ENCODE measurements at places on chromosomes 6 and 20.

GRCh38 chr20:41671143-41671542 is 53.0 kb upstream of the CHD6 start:
- DNase-seq: no peak

GRCh38 chr6:72218125-72218524 is 331.8 kb downstream of the RIMS1 start:
- DNase-seq: peak; percentile 5

DNA sequence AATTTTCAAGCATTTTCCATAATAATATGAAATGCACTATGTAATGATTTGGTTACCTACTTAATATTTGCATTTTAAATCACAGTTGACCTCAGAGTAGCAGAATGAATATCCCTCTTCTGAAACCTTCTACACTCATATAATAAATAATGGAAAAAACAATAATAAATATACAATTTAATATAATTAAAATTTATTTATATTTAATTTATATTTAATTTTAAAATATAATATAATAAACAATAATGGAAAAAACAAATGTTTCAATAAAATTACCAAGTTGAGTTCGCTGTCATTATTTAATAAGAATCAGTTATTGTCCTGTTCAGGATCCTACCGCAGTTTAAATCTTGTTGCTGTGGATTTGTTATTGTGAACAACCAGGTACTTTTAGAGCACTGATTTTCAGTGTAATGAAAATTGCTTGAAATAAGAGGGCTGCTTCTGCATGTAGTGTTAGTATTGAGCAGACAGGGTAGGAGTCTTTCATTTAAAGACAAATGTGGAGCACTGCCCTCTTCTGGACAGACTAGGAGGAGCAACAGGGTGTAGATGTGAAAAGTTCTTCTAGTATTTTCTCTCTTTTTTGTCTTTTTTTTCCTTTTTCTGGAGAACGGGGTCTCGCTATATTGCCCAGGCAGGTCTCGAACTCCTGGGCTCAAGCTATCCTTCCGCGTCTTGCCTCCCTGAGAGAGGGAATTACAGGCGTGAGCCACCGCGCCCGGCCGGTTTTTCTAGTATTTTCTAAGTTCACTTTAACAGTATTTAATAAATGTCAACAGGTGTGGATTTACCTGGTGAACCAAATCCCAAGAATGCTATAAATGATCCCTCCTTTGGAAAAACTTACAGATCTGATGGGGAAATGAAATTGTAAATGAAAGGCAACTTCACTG is 13.6 kb downstream of the TRAPPC3L start:
- DNase-seq: peak; percentile 62

DNA sequence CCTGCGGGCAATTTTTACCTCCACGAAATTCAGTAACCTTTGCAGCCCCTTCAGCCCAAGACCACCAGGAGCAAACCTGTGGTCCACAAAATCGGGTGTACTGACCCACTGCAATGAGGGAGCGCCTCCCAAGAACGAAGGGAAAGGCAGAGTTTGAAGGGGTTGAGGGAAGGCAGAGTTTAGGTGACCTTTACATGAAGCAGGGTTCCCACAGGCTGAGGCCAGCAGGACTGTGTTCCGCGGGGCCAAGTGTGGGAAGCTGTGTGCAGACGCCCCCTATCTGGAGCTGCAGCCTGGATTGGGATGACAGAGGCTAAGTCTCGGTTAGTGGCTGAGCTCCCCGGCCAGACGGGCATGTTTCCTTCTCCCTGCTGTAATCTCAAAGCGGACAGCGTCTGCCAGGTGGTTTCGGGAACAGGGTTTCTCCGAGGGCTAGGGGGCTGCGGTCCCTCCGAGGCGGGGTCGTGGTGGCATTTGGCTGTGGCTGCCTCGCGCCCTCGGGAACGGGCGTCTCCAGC is 826 bp upstream of the PYGB start:
- DNase-seq: peak; percentile 61

GRCh38 chr6:72740135-72740534 is 118.3 kb downstream of the KCNQ5 start:
- no peak for DNase-seq

GRCh38 chr6:5155906-5156305 is 70.8 kb downstream of the PPP1R3G start:
- DNase-seq: no peak

- DNase-seq: no peak
Observed at GRCh38 chr20:59386809-59387208, 86.4 kb downstream of the EDN3 start.
